ENCODE measurements at places on chromosomes 12 and 14. TPM values are rescaled to one million over a fixed set of nuclear protein-coding genes. Genes with fewer than 3 reads are reported as not detected.

FOXG1 gene
- polyA plus RNA-seq = not detected

KRT77 gene
- 0.03 TPM for polyA plus RNA-seq

ENDOU gene
- polyA plus RNA-seq = 7.6 TPM

GRCh38 chr14:79656496-79656895, 554.8 kb downstream of the DIO2 start:
- no peak for DNase-seq
- H3K36me3 ChIP-seq = no peaks in the 10 kb centered on the region
- no peaks in the 10 kb centered on the region for H3K27me3 ChIP-seq

VRTN gene
- not detected for polyA plus RNA-seq

CLEC1B gene
- polyA plus RNA-seq = not detected

GLIPR1L1 gene
- not detected for polyA plus RNA-seq

- peaks cover 49% of the 10 kb centered on the region for H3K27me3 ChIP-seq
- no peaks in the 10 kb centered on the region for H3K36me3 ChIP-seq
- H3K27ac ChIP-seq = no peak overlapping the region
- no peak overlapping the region for H3K4me3 ChIP-seq
- H3K4me1 ChIP-seq = no peaks in the 10 kb centered on the region
These were observed 64.8 kb upstream of the TUNAR start for GRCh38 chr14:95811813-95812212.

TMPRSS12 gene
- not detected for polyA plus RNA-seq

DNA sequence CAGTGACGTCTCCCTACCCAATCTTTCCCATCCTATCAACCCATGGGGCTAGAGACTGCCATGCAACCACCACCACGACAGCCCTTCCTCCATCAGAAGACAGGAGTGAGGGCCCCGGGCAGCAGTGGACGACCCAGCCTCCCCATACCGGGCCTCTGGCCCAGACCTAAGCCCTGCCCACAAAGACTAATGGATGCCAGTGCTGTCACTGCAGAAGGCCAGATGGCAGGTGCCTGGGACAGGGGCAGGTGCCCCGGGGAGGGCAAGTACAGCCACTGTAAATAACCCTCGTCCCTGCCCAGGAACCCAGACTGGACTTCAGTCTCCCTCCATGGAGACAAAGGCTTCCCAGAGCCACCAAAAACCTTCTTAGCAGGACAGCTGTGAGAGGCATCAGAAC, 20.3 kb upstream of the HSPB8 start:
- no peaks in the 10 kb centered on the region for H3K36me3 ChIP-seq
- no peaks in the 10 kb centered on the region for H3K27me3 ChIP-seq
- peaks cover 5% of the 10 kb centered on the region for H3K4me1 ChIP-seq
- DNase-seq = no peak
- no peak overlapping the region for H3K4me3 ChIP-seq

DNA sequence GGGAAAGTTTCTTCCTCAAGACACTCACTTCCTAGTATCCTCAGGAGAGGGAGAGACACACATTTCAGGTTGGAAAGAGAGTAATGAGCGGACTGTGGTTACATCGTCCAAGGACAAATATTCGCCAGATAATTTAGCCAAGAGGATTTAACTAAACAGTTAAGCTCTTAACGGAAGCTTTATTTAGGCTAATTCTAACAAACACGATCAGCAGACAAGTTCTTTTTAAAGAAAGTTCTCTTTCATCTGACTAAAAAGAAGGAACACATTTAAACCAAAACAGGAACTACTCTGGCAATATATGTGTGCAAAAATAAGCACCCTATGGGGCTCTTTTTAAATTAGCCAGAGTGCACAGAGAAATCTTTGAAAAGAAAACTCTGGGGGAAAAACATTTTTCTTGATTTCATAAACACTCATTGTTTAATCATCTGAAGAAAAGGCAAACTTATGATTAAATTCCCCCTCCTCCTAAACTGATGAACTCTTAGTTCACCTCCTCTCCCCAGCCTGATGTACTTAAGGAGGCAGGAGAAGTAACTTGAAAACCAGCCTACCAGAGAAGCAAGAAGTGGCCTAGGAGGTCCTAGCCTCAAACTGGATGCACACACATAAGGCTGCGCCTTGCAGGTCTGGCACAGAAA, 13.3 kb upstream of the BTG1 start:
- peak overlapping the region; percentile 33 for H3K27ac ChIP-seq
- H3K4me3 ChIP-seq = no peak overlapping the region
- H3K27me3 ChIP-seq = no peaks in the 10 kb centered on the region
- DNase-seq = no peak

- peaks cover 34% of the 10 kb centered on the region for H3K4me1 ChIP-seq
- H3K4me3 ChIP-seq = no peak overlapping the region
- H3K36me3 ChIP-seq = no peaks in the 10 kb centered on the region
- H3K27ac ChIP-seq = no peak overlapping the region
- DNase-seq = no peak
These were observed 34.8 kb upstream of the CD9 start for GRCh38 chr12:6165395-6165794.

GRCh38 chr12:51320695-51321320, 3.2 kb downstream of the BIN2 start:
- H3K4me1 ChIP-seq = no peaks in the 10 kb centered on the region
- H3K4me3 ChIP-seq = no peak overlapping the region
- H3K36me3 ChIP-seq = no peaks in the 10 kb centered on the region
- DNase-seq = no peak

DNA sequence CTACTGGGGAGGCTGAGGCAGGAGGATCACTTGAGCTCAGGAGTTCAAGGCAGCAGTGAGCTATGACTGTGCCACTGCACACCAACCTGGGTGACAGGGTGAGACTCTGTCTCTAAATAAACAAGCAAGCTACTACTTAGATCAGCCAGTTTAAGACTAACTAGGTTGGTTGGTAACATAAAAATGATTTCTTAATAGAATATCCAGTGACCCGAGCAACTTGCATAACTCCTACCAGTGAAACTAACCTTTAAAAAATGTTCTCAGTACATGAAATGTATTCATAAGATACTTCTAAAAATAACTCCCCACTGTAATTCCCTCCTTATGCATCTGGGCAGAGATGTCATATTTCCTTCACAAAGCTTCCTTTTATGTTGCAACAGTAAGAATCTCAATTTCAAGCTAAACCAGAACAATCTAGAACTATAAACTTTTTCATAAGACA, 15.9 kb downstream of the TAOK3 start:
- H3K36me3 ChIP-seq = no peaks in the 10 kb centered on the region
- H3K4me3 ChIP-seq = no peak overlapping the region
- no peaks in the 10 kb centered on the region for H3K27me3 ChIP-seq
- peaks cover 41% of the 10 kb centered on the region for H3K4me1 ChIP-seq
- DNase-seq = no peak

SLC2A14 gene
- 0.61 TPM for polyA plus RNA-seq

- no peaks in the 10 kb centered on the region for H3K27me3 ChIP-seq
- H3K27ac ChIP-seq = no peak overlapping the region
- DNase-seq = no peak
These were observed 21.3 kb downstream of the YBX3 start for GRCh38 chr12:10701843-10702242.

USP5 gene
- 29.0 TPM for polyA plus RNA-seq

GRCh38 chr12:75646329-75647210, 135.2 kb upstream of the KRR1 start:
- no peaks in the 10 kb centered on the region for H3K4me1 ChIP-seq
- H3K27me3 ChIP-seq = no peaks in the 10 kb centered on the region
- H3K27ac ChIP-seq = no peak overlapping the region
- DNase-seq = peak; percentile 65

DNA sequence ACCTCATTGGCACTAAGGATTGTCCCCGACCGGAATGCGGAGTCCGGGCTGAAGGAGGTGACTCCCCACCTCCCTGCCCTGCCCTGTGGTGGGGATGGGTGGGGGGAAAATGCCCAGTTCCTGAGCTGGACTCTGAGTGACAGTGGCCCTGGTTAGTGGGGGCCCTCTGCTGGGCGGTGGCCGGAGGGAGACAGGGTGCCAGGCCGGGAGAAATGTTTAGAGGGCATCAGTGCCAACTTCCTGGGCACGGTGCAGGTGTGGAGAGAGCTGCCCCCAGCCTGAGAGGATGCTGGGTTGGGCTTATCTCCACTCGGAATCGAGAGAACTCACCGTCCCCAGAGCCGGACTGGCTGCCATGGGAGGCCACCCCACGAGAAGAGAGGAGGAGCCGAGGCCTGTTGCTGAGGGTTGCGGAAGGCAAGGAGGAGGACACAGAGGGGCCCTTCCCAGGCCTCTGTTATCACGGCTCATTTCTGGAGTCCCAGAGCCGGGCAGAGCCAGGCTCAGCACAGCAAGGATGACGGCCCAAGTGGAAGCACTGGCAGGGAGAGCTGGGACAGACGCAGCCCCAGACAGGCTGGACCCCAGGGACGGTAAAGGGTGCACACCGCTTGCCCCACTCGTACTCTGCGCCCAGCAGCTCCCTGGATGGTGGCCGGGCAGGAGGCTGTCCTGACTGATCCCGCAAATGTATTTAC, 156.7 kb downstream of the KIF26A start:
- H3K36me3 ChIP-seq = no peaks in the 10 kb centered on the region
- H3K27ac ChIP-seq = no peak overlapping the region
- no peak for DNase-seq

P2RX2 gene
- 0.19 TPM for polyA plus RNA-seq

DNA sequence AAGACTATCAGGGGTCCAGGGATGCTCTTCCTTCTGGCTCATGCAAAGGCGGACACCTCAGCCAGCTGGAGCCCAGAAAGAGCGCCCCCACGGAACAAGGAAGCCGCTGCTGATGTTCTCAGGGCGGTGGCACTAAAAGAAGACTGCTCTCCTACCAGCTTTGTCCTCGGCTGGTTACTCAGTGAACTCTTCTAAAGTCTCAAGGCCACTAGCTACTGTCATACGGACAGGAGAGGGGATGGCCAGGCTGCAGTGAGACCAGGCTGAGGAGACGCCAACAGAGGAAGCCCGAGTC, 59.6 kb downstream of the CCDC88C start:
- peaks cover 20% of the 10 kb centered on the region for H3K36me3 ChIP-seq
- no peaks in the 10 kb centered on the region for H3K27me3 ChIP-seq
- H3K4me3 ChIP-seq = no peak overlapping the region
- no peak overlapping the region for H3K27ac ChIP-seq
- no peak for DNase-seq
- peaks cover 33% of the 10 kb centered on the region for H3K4me1 ChIP-seq

- H3K36me3 ChIP-seq = no peaks in the 10 kb centered on the region
- H3K4me1 ChIP-seq = no peaks in the 10 kb centered on the region
- H3K4me3 ChIP-seq = no peak overlapping the region
- DNase-seq = no peak
- H3K27me3 ChIP-seq = no peaks in the 10 kb centered on the region
- H3K27ac ChIP-seq = no peak overlapping the region
These were observed 46.3 kb downstream of the PTPRQ start for GRCh38 chr12:80490329-80490728.

GRCh38 chr14:55571125-55571889, 8.7 kb upstream of the KTN1 start:
- DNase-seq = no peak
- H3K27me3 ChIP-seq = no peaks in the 10 kb centered on the region
- no peak overlapping the region for H3K4me3 ChIP-seq
- H3K27ac ChIP-seq = no peak overlapping the region
- no peaks in the 10 kb centered on the region for H3K36me3 ChIP-seq
- no peaks in the 10 kb centered on the region for H3K4me1 ChIP-seq

AQP5 gene
- polyA plus RNA-seq = 2.9 TPM

CCDC198 gene
- polyA plus RNA-seq = not detected

GRCh38 chr12:112711507-112711906, 80.0 kb upstream of the RPH3A start:
- H3K27me3 ChIP-seq = peaks cover 5% of the 10 kb centered on the region
- DNase-seq = no peak
- no peak overlapping the region for H3K4me3 ChIP-seq
- H3K27ac ChIP-seq = no peak overlapping the region
- H3K4me1 ChIP-seq = no peaks in the 10 kb centered on the region

- no peak overlapping the region for H3K4me3 ChIP-seq
- H3K27me3 ChIP-seq = no peaks in the 10 kb centered on the region
- no peak overlapping the region for H3K27ac ChIP-seq
- DNase-seq = no peak
- no peaks in the 10 kb centered on the region for H3K4me1 ChIP-seq
- H3K36me3 ChIP-seq = no peaks in the 10 kb centered on the region
These were observed 6.4 kb upstream of the SSTR1 start for GRCh38 chr14:38201137-38201828.

DNA sequence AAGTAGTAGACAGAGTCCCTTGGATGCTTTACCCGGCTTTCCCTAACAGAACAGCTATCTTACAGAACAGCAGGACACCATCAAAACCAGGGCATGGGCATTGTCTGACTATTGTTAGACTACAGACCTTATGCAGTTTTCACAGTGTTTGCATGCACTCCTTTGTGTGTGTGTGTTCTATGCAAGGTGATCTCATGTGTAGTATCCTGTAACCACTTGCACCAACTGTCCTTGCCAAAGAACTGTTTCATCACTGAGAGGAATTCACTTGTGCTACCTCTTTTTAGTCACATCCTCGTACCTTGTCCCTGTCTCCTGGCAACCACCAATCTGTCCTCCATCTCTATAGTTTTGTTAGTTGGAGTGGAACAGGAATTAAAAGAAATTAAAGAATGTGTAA, 183.6 kb upstream of the PZP start:
- no peaks in the 10 kb centered on the region for H3K4me1 ChIP-seq
- H3K27me3 ChIP-seq = no peaks in the 10 kb centered on the region
- H3K4me3 ChIP-seq = no peak overlapping the region

CLEC2A gene
- not detected for polyA plus RNA-seq

DNA sequence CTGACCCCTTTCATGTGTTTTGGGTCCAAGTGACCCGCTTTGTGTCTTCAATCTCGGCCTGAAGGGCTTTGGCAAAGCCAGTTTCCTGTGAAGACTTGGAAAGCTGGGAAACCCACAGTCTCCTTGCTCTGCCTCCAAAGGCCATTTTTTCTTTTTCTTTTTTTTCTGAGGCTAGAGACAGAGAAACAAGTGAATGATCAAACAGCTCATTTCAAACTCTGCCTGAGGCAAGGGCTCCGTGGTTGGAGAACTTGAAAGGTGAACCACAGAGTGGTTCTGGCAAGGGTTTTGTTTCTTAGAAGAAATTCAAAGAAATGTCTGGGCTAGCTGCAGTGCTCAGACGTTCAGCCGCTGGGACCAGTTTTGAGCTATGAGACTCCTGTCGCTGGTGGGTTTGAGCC, 62.7 kb downstream of the ERH start:
- no peak overlapping the region for H3K4me3 ChIP-seq
- H3K27ac ChIP-seq = no peak overlapping the region
- H3K27me3 ChIP-seq = no peaks in the 10 kb centered on the region
- no peak for DNase-seq

- no peaks in the 10 kb centered on the region for H3K36me3 ChIP-seq
- peak overlapping the region; percentile 32 for H3K27ac ChIP-seq
- no peaks in the 10 kb centered on the region for H3K27me3 ChIP-seq
These were observed 59.8 kb downstream of the PLEKHG3 start for GRCh38 chr14:64763801-64764621.

DNA sequence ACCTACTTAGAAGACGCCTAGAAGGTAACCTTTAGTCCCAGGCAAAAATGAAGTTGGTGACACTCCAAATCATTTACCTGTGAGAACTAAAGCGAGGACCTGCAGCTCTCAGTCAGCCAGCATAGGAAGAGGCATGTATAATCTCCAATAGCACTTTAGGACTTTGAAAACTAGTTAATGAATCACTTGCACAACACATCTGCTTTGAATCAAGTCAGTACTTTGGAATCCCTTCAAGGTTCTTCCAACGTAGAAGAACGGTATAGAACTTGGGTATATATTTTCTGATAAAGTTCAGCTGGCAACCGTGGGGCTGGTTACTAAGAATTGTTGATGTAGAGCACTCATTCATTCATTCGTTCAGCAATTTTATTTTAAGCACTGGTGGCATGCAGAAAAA, 251.9 kb downstream of the TMEM132D start:
- no peaks in the 10 kb centered on the region for H3K4me1 ChIP-seq
- no peaks in the 10 kb centered on the region for H3K27me3 ChIP-seq
- DNase-seq = no peak
- no peaks in the 10 kb centered on the region for H3K36me3 ChIP-seq
- no peak overlapping the region for H3K4me3 ChIP-seq
